ENCODE measurements at places on chromosomes 1 and 21. TPM values are rescaled to one million over a fixed set of nuclear protein-coding genes. Genes with fewer than 3 reads are reported as not detected.

KRTAP19-1 gene
- total RNA-seq: not detected

DYNLT5 gene
- total RNA-seq: 7.8 TPM

SNIP1 gene
- total RNA-seq: 6.4 TPM

ATP1A4 gene
- not detected for total RNA-seq

NADK gene
- total RNA-seq: 44.7 TPM

RGS8 gene
- not detected for total RNA-seq

CDA gene
- 1.1 TPM for total RNA-seq

PIGV gene
- total RNA-seq: 13.1 TPM

FYB2 gene
- total RNA-seq: not detected

DNA sequence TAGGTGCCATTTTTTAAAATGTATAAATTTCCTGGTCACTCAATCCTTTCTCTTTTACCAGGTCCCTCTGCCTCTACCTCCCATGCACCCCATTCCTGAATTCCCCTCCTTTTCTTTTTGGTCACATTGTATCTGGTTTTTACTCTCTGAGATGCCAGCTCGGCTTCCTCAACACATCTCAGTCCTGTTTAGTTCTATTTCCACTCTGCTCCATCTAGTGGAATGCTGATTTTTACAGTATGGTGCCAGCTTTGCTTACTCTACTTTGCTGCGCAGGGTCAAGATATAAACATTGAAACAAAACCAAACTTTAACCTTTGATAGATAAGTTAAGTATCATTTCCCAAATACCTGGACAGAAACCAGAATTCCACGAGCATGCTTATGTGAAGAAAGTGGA, 96.0 kb downstream of the ESRRG start:
- no peak for DNase-seq

DNA sequence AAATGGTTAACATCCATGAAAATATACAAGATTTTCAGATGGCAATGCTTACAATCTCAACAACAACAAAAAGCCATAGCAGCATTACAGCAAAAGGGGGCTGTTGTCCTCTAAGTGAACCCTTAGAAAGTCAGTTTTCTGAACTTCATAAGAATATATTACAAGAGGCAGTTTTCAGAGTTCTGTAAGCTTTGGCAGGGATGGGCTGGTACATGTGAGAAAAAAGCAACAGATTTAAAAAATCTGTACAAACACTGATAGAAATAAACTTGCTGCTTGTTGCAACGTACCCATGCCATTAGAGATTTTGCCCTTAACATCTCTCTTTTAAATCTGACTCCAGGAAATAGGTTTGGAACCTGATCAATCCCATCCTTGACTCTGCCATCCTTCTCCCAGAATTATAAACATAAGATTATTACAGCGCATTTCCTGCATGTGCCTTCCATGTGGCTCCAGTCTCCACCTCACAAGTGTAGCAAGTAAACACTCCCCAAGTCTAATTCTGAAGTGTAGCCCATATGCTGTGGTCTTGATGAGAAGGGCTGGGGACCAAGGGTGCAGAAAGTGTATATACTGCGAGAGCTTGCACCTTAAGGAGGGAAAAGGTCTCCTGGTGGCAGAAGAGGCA, 101.4 kb upstream of the TSPAN2 start:
- DNase-seq: no peak

DNA sequence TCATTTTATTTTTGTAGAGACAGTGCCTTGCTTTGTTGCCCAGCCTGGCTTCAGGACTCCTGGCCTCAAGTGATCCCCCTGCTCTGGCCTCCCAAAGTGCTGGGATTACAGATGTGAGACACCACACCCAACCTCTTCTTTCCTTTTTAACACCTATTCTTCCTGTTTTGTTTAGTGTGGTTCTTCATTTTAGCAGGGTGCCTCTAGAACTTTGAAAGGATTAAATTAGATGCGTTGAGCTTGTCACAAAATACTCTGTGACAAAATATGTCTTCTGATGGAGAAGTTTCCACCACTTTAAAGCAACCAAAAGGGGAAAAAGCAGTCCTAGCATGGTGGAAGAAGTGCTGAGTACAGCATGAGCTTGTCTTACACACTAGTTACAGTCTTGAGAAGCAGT, 42.0 kb downstream of the CDC14A start:
- no peak for DNase-seq

GRCh38 chr1:67700692-67701410, 15.8 kb downstream of the GADD45A start:
- peak; percentile 99 for DNase-seq

- no peak for DNase-seq
Observed at GRCh38 chr1:47201179-47201578, 11.3 kb upstream of the PDZK1IP1 start.

DNA sequence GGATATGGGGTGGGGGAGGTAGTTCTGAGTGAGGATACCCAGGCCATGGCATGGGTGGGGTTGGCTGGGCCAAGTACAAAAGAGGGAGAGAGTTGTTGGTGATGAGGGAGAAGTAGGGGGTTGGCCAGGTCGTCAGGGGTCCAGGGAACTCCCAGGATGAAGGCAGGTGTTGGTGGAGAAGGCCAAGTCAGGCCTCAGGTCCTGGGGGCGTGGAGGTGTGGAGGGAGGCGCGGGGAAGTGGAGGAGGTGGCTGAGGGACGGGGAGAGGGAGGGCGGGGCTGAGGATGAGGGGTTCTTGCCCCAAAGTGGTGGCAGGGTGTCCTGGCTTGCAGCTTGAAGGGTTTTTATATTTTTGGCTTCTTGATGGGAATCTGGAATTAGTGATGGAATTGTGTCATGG, 61.1 kb downstream of the FOXO6 start:
- DNase-seq: no peak

GRCh38 chr1:1853593-1854257, 37.2 kb downstream of the GNB1 start:
- no peak for DNase-seq

DNA sequence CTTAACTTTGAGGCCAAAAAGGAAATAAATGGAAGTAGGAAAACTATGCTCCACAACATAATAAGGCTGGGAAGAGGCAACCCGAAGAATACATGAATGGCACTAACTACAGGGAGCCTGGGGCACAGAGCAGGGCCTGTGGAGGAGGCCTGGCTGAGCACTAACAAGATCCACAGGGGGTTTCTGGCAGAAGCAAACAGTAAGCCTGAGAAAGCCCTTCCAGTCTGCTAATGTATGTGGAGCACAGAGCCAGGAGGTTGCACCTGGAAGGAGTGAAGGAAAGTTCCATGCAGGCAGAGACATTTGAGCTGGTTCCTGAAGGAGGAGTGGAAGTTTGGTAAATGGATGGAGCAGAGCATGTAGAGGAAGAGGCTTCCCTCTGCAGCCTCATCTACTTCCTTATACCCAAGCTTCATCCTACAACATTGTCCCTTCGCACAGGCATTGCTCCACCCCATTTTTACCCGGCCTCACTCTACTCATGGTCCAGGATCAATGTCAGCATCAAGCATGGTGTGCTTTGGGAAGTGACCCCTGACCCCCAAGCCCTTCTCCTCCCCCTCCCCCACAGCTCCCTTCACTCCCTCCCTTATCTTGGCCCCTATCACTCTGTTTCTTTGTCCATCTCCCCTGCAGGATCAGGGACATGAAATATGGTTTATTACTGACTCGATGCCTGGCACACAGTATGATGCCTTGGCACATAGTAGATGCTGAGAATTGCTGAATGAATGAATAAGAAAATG, 23.3 kb downstream of the SHISA4 start:
- no peak for DNase-seq

- DNase-seq: no peak
Observed at GRCh38 chr1:6858596-6858995, 73.3 kb downstream of the CAMTA1 start.

GRCh38 chr1:34532113-34532512, 222.7 kb upstream of the GJB5 start:
- DNase-seq: no peak

DNA sequence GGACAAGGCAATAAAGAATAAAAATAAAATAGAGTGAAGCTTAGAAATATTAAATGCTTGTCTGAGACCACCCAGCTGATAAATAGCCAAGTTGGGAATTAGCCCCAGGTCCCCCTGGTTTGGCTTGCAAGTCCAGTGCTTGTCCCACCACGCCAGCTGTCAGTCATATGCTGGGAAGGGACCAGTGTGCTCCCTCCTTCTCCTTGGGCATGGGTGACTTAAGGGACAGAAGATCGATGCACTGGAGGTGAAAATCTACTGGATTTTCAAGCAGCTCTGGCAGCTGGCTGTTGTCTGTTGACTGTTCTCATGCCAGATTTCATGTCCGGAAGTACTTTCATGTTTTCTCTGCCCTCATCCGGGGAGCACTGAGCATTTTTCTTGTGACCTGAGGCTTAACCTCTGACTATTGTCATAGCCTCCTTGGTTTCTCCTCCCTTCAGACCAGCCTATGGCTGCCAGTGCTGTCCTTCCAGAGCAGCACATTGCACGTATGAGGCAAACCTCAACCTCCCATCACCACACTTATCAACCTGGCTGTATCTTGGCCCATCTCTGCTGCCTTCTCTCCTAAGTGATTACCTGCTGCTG, 12.4 kb downstream of the LMOD1 start:
- peak; percentile 77 for DNase-seq

GRCh38 chr1:168833801-168834224, 104.8 kb upstream of the DPT start:
- no peak for DNase-seq

- DNase-seq: no peak
Observed at GRCh38 chr1:43648221-43648847, 1.6 kb upstream of the KDM4A start.

GRCh38 chr1:168834225-168834872, 105.3 kb upstream of the DPT start:
- DNase-seq: no peak

DNA sequence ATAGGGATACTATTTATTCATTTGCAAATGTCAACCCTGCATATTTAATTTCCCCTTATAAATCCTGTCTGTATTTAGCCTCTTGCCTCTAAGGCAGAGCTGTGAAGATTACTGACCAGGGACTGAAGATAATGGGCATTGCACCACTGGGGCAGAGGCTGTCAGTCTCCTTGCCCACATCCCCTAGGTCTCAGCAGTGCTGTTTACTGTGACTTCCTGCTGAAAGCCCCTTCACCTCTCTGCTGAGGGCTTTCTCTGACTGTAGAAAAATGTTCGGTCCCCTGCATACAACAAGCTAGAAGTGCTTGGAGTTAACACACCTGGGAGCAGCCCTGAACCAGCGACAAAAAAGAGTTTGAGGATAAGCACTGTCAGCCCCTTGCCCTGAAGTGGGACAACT, 28.8 kb downstream of the SLC5A9 start:
- DNase-seq: no peak
